Muscle of back (tissue), 13 donors: ENCODE measurements at places on chromosomes 3 and 15.

DNA sequence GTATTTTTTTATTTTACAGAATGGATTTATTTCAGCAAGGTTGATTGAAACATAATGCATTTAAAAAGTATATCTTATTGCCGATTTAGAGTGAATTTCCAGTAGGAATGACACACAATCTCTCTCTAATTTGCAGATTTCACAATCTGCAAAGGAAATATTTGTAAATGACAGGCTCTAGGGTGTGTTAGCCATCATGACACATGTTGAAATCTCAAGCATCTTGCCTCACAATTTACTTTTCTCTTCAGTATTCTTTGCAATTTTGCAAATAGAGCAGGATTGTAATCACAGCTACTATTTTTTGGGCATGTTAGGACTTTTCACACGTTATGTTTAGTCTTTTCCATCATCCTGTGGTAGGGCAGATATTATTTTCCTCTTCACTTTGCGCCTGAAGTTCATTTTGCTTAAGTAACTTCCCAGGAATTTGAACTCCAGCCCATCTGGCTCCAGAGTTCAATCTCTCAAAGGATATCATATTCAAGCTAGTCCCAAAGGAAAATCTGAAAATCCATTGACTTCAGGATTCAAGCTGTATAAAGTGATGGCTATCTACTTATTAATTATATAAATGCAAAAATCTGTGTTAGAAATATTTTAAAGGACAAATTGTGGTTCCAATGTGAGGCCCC is 55.4 kb downstream of the ATP13A4 start:
- peak; percentile 26 for DNase-seq

GRCh38 chr15:46646490-46646889 is 1011.7 kb downstream of the SQOR start:
- no peak for DNase-seq

- DNase-seq = no peak
Measured at GRCh38 chr3:25728101-25728500, 55.1 kb downstream of the NGLY1 start.

DNA sequence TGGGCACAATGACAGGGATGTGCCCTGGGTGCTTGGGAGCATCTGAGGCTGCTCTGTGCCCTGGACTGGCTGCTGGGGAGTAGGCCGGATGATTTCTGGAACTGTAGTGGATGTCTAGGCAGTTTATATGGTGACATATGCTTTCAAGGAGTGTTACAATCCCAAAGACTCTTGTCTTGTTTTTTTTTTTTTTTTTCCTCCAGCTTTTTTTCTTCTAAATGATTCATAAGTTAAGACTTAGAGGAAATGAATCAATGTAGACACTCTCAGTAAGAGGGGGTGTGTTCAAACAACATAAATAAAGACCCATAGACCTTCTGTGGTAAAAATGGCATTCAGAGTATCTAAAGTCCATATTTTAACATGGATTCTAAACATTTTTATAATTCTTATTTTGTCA is 706.1 kb upstream of the GOLIM4 start:
- DNase-seq = peak; percentile 69

DNA sequence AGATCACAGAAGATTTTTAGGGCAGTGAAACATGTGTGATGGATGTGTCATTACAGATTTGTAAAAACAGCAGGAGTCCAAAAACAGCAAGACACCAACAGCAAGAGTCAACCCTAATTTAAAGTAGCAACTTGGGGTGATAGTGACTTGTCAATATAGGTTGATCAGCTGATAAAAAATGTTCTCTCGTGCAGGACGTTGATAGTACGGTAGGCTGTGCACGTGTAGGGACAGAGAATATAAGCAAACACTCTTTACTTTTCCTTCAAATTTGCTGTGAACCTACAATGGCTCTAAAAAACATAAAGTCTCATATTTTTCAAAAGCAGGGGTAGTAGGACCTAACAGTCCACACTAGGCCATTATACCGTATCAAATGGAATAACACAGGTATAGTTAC is 120.8 kb downstream of the STAG1 start:
- DNase-seq = no peak

- peak; percentile 91 for DNase-seq
Measured at GRCh38 chr3:42061713-42062380, 29.3 kb upstream of the TRAK1 start.

DNA sequence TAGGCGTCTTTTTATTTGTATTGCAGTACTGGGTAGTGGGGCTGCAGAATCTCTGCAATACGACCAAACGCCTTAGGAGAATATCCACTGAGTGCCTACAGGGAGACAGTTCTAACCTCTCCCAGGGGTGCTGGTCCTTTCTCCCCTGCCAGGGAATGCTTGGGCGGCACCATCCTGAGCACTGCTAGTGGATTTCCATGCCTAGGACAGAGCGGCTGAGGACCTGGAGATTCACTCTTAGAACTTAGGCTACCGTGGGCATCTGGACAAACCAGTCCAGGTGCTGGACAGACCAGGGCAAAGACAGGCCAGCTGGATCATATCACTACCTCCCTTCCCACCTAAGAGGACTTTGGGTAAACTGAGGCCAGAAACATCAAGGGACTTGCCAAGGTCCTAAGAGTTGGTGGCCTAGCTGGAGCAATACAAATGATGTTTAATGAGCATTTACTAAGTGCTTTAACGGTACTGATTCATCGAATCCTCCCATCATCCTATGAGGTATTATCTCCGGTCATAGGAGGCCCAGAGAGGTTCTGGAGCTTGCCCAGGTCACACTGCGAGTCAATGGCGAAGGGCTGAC is 902 bp downstream of the TMEM44 start:
- no peak for DNase-seq

DNA sequence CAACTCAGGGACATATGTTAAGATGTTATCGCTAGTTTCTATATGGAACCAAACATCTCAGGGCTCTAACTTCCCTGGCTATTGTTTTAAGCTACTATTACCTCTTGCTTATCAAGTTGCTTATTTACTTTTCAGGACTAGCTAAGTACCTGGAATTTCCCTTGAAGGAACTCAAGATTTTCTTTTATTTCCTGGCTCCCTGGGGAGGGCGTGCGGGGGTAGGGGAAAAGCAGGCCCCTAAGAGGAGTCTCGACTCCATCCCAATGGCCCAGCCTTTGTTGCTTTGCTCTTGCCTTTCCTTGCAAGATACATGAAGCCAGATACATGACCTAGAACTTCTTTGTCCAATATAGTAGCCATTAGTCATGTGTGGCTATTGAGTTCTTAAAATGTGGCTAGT is 76.9 kb upstream of the STXBP5L start:
- no peak for DNase-seq

DNA sequence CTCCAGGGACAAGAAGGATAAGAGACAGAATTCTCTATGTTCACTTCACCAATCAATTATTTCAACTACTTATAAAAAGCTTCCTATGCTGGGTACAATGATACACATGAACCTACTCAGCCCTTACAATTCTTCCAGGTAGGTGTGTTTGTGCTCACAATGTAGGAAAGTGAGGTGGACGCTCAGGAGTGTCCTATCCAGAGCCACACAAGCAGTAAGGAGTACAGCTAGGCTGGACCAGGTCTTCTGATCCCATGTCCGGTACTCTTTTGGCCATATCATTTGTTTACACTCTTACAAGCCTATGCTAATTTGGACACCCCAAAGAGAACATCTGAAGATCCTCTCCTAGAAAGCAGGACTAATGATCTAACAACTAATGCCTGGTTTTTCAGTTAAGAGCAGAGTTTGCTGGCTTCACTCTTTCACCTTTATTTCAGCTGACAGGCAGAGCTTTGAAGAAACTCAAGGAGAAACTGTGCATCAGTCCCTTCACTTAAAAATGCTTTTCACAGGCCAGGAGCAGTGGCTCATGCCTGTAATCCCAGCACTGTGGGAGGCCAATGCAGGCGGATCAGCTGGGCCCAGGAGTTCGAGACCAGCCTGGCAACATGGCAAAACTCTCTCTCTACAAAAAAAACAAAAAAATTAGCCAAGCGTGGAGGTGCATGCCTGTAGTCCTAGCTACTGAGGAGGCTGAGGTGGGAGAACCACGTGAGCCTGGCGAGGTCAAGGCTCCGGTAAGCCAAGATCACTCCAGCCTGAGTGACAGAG is 27.5 kb downstream of the IGF2BP2 start:
- no peak for DNase-seq

- peak; percentile 78 for DNase-seq
Measured at GRCh38 chr3:100002599-100003350, 111.5 kb downstream of the FILIP1L start.

DNA sequence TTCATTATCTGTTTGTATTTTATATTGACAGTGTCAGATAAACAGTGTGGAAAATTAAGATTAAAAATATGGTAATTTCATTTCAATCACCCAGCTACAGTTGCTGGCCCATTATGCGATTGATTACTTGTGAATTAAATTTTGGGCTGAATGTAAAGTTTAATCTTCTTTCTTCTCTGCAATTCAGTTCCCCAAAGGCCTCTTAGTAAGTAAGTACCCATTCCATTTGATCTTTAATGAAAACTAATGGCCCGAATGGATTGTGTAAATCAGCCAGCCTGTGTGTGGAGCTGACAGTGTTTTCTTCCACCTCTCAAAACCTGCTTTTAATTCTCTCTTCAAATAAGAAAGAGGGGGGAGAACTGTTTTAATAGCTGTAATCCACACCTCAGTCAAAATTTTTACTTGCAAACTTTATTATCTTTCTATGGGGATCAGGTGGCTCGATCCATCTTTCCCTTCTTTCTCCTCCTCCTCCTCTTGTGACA is 307.1 kb downstream of the IL20RB start:
- DNase-seq = no peak

- peak; percentile 25 for DNase-seq
Measured at GRCh38 chr3:106860182-106860581, 517.1 kb upstream of the CCDC54 start.

GRCh38 chr15:93042691-93043378 is 46.2 kb downstream of the RGMA start:
- no peak for DNase-seq

- peak; percentile 59 for DNase-seq
Measured at GRCh38 chr3:126961191-126961790, 21.6 kb upstream of the PLXNA1 start.

DNA sequence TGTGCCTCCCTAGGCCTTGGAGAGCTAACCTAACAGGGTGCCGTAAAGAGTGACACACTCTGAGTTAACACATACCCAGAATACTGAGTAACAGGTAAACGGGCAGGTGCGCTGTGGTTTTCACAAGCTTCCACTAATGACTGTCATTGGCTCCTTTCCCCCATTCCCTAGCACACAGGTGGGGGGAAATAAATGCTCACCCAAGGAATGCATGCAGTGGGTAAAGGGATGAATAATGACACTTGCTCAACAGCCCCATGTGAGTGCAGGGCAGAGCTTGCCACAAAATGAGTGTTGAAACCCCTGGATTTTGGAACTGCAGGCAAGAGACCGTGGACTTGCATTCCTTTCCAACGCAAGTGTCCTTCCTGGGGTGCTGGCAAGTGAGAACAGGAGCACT is 57.6 kb downstream of the ADAMTS17 start:
- DNase-seq = no peak

DNA sequence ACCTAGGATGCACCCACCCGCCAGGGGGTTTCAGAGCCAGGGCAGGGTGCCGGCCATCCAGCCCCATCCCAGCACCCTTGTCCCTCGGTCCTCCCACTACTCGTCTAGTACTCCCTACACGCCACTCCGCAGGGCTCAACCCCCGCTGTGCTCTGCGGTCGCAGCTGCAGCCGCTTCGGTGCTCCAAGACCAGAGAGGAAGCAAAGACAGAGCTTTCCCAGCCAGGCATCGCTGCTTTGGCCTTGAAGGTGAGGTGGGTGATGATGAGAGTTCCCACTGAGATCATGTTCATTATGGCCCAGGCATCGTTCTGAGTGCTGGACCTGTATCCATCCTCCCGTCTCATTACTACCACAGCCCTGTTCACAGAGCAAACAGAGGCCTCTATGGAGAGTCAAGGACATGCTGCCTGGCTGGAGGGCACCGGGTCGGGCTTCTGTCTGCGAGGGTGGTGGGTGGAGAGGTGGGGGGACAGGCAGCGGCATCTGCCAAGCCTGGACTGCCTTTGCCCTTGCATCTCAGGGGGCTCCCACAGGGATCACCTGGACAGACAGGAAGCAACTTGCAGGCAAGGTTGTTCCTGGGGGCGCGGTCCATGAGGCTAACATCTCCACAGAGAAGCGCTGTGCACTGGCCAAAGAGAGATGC is 66.9 kb downstream of the KLF13 start:
- DNase-seq = no peak

GRCh38 chr3:186108106-186108940 is 566 bp downstream of the ETV5 start:
- DNase-seq = peak; percentile 82

DNA sequence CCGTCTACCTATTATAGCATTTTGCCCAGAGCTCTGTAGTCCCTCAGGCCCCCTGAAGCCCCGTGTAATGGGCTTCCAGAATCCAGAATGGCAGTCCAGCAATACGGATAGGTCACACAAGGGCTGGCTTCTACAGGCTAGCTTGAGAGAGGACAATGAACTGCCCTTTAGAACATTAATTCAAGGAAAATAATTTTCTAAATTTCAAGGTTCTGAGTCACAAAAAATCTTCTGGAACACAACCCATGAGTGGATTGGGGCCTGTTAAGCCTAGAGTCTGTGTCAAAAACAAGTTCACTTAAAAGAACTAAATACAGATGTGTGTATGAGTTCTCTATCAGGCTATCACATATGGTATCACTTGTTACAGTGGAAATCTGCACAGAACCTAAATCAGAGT is 28.8 kb downstream of the DCP1A start:
- DNase-seq = no peak

DNA sequence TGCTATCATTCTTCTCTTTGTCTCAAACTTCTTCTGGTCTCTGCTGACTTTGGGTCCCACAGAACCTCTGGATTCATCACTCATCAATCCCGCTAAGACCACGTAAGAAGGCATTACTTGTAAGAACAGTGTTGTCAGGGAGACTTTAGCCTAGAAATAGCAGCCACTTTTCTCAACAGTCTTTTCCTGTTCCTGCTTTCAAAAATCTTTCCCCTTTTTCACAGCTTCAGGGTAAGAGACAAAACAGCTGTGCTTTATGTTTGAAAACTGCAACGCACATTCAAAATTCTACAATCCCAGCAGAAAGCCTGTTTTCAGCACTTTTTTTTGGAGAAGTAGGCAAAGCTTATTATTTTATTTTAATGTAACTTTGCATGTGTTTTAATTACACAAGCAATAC is 42.0 kb upstream of the FAM98B start:
- no peak for DNase-seq

GRCh38 chr15:49847423-49848281 is 226.8 kb downstream of the DTWD1 start:
- no peak for DNase-seq

DNA sequence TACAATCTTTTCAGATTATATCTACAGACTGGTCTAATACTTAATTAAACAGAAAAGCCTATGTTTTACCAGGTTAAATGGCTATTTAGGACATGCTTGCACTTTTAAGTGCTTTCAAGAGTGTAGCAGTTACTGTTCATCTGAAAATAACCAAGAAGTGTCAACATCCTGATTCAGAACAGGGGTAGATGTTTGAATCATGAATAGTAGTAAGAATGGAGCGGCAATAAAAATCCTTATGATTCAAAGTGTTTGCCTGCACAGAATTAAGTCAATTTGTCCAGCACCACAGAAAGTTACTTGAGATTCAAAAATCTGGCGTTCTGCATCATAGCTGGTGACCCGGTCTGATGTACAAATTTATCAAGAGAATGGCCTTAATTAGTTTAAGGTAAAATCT is 48.3 kb downstream of the GREM1 start:
- no peak for DNase-seq

GRCh38 chr3:196620161-196620604 is 19.3 kb upstream of the NRROS start:
- peak; percentile 26 for DNase-seq
